ENCODE measurements at places on chromosomes 16 and 17.

DNA sequence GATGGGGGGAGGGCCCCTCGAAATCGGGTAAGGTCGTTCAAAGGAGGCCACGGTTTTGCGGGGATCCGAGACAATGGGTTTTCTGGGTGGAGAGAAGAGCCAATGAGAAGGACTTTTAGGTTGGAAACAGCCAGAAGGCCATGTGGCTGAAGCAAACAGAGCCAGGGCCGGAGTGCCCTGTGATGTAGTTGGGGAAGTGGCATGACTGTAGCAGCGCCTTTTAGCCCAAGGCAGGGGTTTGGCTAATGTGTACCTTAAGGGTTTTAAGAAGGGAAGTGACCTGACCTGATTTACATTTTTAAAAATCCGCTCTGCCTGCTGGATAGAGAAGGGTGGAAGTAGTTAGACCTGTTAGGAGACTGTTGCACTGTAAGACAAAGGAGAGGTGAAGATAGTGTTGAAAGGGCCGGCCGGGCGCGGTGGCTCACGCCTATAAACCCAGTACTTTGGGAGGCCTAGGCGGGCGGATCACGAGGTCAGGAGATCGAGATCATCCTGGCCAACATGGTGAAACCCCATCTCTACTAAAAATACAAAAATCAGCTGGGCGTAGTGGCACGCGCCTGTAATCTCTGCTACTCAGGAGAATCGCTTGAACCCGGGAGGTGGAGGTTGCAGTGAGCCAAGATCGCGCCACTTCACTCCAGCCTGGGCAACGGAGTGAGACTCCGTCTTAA lies 1.0 kb downstream of the LYRM1 start:
- peak; percentile 27 for DNase-seq

GRCh38 chr16:19636436-19637267 lies 81.1 kb downstream of the VPS35L start:
- no peak for DNase-seq

DNA sequence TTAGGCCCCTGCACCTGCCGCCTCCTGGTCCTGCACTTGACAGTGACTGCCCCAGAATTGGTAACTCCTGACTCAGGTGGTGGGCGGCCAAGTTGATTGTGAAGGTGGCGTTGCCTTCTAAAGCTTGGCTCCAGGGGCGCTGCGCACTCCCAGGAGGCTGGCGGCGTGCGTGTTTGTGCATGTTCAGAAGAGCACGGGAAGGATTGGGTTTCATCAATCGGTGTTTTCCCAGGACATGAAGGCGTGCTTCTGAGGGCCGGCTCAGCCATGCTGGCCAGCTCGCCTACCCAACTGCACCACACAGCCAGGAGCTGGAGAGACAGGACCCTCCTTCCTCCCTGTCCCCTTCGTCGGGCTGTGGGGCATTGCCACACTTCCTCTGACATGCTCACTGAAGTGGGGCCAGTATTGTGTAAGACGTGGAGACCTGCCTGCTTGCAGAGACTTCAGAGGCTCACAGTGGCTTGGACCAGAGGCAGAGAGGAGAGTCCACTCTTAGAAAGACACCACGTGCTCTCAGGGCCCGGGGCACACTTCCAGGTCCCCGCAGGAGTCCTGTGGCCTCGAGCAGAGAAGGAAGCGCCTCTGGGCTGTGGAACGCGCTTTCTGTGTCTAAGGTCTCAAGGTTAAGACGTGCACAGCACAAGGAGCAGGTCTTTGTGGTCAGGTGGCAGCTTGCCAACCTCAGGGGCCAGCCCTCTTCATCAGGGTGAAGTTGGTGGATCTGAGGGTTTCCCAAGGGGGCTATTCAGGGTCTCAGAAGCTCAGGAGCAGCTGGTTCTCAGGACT lies 2.8 kb downstream of the RAB40C start:
- peak; percentile 60 for DNase-seq

DNA sequence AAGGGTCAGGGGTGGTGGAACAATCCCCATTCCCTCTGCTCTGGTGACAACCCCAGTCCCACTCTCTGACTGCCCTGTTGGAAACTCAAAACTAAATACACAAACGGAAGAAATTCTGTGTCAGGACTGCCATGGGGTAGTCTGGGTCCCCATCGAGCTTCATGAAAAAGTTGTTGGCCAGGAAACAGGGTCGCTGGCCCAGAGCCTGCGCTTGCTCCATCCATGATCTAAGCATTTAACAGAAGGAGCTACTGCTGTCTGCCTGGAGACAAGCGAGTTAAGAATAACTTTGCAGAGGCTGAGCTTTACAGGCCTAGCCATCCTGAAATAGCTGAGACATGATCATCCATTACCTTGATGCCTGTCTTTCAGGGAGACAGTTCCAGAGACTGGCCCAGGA lies 32.4 kb upstream of the MYH10 start:
- DNase-seq: no peak

GRCh38 chr16:85650844-85651628 lies 37.7 kb downstream of the GINS2 start:
- no peak for DNase-seq

- DNase-seq: peak; percentile 91
Measured at GRCh38 chr16:3134338-3135125, at the start of gene ZNF213. ZNF213 (plus strand) TSS chr16:3135029; CDS start chr16:3137281, 2,252 bp downstream.

GRCh38 chr16:3045758-3046640 lies at the start of gene MMP25:
MMP25 (plus strand) TSS chr16:3046561; CDS start chr16:3046918, 357 bp downstream.
- no peak for DNase-seq

GRCh38 chr16:70754851-70755600 lies 45.9 kb downstream of the VAC14 start:
- DNase-seq: peak; percentile 43

GRCh38 chr16:14549789-14550153 lies 80.3 kb downstream of the PARN start:
- no peak for DNase-seq

DNA sequence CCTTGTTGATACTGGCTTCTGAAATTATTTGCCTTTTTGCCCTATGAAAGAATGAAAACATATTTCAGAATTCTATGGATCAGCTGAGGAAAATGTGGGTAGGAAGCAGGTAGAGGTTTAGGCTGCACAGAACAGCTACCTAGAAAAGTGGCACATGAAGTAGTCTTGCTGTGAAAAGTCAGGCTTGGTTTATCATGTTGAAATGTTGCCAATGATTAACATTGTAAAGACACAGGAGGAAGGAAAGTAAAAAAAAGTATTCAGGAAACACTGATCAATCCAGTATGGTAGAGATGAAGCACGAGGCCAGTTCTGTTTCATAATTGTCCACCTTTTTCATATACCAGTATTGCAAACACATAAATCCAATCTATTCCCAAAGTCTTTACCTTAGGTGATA lies 29.9 kb downstream of the ABCA6 start:
- DNase-seq: no peak

Measured in amygdala (tissue), 56 donors.